T-helper 2 cell (primary cell): ENCODE measurements at places on chromosomes 5 and 9.

- DNase-seq = no peak
Observed at GRCh38 chr5:17018871-17019270, 82.8 kb upstream of the MYO10 start.

GRCh38 chr5:88657906-88658775 lies 224.8 kb downstream of the MEF2C start:
- no peak for DNase-seq

- no peak for DNase-seq
Observed at GRCh38 chr5:177449140-177450061, 2.8 kb downstream of the PRR7 start.

GRCh38 chr9:76709020-76709419 lies 55.2 kb upstream of the PCA3 start:
- DNase-seq = no peak

GRCh38 chr5:103602438-103602837 lies 39.8 kb upstream of the NUDT12 start:
- DNase-seq = no peak

DNA sequence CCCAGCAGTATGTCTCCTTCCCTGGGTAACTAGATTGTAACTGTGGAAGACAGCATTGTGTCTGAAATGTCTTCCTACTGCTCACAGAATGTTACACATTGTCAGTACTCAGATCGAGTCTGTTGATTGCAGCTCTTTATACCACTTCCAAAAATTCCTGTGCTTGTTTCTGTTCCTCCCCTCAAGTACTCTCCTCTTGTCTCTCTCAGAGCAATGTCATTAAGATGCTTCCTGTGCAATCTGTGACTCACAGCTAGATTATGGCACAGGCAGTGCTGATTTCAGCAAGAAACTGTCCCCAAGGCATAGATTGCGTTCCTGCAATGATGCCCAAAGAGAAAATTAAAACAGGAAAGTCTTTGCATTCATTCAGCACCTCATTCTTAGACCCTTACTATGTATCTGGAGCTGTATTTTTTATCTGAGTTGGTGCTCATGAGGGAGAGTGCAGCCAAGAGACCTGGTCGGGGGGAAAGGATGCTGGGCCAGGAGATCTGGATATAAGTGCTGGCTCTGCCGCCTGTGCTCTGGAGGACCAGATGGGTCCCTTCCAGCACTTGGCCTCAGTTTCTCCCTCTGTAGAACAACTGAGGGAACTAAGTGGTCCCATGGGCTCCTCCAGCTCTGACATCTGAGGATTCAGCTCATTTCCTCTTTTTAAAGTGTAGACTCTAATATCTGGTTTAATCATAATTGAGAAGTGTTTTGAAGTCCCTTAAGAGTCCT lies 40.8 kb upstream of the GNPDA1 start:
- no peak for DNase-seq

- no peak for DNase-seq
Observed at GRCh38 chr5:88952996-88953643, 70.1 kb upstream of the MEF2C start.

GRCh38 chr5:180959661-180960060 lies 29.0 kb upstream of the BTNL3 start:
- DNase-seq = no peak

DNA sequence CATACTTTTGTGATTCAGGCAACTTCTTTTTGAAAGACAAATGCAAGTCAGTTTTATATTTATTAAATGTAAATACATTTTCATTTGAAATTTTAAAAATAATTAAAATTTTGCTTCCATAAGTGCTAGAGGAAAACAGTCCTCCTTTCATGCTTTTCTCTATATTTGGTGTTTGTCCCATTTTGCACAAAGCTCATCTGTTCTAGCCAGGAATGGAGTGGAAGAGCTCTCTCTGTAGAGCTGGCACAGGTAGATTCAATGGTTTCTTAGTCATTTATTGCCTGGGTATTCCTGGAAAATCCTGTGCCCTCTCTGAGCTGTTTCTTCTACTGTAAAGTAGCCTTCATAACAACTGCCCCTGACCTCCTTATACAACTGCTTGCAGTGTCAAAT lies 267.6 kb upstream of the HAPLN1 start:
- no peak for DNase-seq

- no peak for DNase-seq
Observed at GRCh38 chr5:64814073-64814472, 45.3 kb downstream of the CWC27 start.

GRCh38 chr9:84822589-84823233 lies 153.2 kb downstream of the NTRK2 start:
- no peak for DNase-seq

- DNase-seq = no peak
Observed at GRCh38 chr5:130287438-130287837, 383.2 kb downstream of the CHSY3 start.

DNA sequence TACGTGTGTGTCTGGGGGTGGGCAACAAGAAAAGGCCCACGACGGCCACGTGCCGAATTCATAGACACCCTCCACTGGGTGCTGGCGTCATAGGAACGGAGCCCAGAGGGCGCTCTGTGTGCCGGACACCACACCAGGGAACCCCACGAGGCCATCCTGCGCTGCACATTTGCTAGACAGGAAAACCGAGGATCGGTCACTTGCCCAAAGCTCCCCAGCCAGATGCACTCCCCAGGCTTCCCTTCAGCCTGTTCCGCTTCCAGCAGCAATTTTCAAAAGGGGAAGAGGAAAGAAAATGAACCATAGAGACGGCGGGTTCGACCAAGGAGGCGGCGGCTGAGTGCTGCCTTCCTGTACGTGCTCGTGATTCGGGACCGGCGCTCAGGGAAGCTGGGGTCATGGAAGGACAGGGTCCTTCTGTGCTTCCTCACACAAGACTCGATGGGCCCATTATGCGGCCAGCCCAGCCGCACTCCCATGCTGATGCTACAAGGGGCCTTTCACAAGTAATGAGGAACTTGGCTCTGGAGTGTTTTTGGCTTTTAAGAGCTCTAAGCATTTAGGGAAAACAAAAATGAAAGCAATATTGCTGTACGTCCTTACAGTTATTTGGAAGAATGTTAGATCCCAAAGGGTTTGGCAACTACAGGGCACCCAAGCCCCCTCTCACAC lies 124.6 kb upstream of the SARDH start:
- DNase-seq = no peak

DNA sequence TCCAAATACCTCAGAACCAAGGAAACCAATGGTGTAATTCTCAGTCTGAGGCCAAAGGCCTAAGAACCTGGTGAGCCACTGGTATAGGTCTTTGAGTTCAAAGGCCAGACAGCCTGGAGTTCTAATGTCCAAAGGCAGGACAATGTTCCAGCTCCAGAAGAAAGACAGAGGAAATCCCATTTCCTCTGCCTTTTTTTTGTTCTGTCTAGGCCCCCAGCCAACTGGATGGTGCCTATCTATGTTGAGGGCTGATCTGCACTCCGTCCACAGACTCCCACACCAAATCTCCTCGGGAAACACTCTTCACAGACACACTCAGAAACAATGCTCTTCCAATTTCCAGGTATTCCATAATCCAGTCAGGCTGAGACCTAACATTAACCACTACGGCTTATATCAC lies 30.1 kb downstream of the FNIP1 start:
- DNase-seq = no peak

DNA sequence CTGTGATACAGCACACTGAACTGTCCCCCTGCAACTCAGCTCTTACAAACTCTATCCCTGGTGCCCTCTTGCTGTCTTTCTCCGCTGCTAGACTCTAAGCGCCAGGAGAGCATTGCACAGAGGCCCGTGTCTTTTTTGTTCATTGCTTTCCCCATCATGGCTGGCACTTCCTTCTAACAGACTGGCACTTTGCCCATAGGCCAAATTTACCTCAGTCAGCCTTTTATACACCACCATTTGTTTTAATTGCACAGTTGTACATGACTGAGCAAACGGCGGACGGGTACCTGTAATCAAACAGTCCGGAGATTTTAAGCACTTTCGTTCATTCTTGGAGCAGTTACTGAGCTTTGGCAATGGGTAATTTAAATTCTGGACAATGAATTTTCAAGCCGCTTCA lies 102.2 kb upstream of the CLINT1 start:
- DNase-seq = no peak

DNA sequence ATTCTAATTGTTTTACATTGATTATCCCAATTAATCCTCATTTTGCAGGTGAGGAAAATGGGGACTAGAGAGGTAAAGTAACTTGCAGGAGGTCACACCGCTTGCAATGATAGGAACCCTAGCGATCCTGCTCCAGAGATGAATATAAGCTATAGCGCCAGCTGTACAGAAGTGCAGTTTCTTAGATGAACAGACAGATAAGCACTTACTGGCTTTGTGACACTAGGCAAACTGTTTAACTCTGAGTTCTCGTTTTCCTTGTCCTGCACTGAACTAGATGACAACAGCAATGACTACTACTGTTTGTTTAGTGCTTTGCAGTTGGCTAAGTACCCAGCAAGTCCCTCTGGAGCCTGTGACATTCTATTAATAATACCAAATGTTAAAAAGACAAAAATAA lies 11.1 kb downstream of the LHX6 start:
- peak; percentile 36 for DNase-seq

DNA sequence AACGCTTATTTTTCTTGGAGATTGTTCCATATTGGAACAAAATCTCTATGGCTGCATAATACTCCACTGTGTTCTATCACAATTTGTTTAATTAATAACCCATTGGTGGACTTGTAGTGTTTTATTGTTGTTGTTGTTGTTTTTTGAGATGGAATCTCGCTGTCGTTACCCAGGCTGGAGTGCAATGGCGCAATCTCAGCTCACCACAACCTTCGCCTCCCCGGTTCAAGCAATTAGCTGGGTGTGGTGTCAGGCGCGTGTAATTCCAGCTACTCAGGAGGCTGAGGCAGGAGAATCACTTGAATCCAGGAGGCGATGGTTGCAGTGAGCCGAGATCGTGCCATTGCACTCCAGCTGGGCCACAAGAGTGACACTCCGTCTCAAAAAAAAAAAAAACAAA lies 38.7 kb downstream of the SPRY4 start:
- DNase-seq = no peak

- DNase-seq = no peak
Observed at GRCh38 chr9:76605321-76605900, 146.4 kb downstream of the GCNT1 start.

DNA sequence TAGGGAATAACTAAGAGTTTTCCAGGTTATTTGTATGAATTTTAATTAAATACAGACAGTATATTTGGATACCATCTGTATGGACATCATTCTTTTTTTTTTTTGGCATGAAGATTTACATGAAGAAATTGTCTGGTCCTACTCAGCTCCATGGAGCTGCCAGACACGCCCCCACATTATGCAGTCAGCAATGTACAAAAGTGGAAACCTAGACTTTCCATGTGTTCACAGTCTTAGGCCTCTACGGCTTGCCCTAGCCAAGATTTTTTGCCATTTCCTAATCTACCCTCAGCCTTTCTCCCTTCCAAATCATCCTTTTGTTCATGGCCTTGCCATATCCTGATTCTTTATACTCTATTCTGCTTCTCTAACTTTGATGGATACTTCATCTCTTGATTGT lies 207.1 kb downstream of the SGCD start:
- no peak for DNase-seq

- DNase-seq = no peak
Observed at GRCh38 chr5:77920359-77921058, 144.4 kb upstream of the TBCA start.

DNA sequence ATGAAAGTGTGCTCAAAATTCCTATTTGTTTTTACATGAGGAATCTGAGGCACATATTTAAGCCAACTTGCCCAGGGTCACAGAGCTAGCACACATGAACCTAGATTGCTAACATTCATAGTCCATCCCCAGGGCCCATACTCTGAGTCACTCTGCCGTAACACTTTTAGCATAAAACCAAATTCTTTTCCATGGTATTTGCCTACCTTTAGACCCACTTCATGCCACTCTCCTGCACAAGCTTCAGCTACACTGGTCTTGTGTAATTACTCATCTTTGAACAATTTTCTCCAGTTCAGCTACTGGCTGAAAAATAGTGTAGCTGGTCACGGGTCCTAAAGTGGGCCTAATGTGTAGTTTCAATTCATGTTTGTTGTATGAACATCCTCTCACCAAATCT lies 200.7 kb downstream of the SLC12A2 start:
- DNase-seq = no peak
